Gastrocnemius medialis (tissue), 4 donors: ENCODE measurements at places on chromosomes 16 and 17.

- no peak for DNase-seq
Measured at GRCh38 chr16:10325783-10326543, 59.9 kb upstream of the ATF7IP2 start.

DNA sequence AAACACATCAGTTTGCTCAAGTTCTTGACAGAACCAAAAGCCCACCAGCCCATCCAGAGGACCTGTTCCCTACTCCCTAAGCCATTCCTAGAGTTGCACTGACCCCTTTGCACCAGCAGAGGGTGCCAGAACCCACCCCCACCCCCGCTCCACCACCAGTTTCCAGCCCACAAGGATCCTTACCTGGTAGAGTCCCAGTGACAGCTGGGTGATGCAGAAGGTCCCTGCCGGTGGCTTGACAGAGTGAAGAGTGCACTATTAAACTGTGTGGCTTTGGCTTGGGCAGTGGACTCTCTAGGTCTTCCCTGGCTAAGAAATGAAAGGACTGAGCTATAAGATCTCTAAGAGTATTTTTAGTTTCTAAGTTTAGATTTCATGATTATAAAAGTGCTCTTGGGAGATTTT lies 73.3 kb upstream of the MTMR4 start:
- DNase-seq: no peak

GRCh38 chr17:65013613-65014391 lies 42.7 kb downstream of the GNA13 start:
- DNase-seq: no peak

DNA sequence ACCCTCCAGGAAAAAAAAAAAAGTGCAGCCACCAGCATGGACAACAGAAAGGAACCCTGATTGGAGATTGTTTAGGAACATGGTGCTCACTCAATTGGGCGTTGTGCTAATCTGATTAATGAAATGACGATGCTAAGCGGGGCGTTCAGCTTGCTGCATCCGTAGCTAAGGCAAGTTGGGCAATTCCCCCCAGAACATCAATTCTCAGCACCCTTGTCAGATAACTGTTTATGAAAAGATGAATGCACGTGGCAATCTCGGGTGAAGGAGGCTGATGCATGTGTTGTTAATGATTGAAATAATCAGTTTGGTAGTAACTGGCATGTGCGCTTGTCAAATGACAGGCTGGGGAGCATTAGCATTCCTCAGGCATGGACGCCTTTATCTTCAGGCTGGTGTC lies 57.0 kb downstream of the HS3ST3A1 start:
- DNase-seq: no peak

- no peak for DNase-seq
Measured at GRCh38 chr17:57110579-57111325, 25.7 kb downstream of the AKAP1 start.
